Left renal cortex interstitium (tissue), 4 donors: ENCODE measurements at places on chromosomes 7 and 10. TPM values are rescaled to one million over a fixed set of nuclear protein-coding genes. Genes with fewer than 3 reads are reported as not detected.

GRCh38 chr10:62162261-62162981, 106.2 kb downstream of the RTKN2 start:
- DNase-seq: no peak

- no peak for DNase-seq
These were observed 82.9 kb upstream of the ANLN start for GRCh38 chr7:36306722-36307121.

DNA sequence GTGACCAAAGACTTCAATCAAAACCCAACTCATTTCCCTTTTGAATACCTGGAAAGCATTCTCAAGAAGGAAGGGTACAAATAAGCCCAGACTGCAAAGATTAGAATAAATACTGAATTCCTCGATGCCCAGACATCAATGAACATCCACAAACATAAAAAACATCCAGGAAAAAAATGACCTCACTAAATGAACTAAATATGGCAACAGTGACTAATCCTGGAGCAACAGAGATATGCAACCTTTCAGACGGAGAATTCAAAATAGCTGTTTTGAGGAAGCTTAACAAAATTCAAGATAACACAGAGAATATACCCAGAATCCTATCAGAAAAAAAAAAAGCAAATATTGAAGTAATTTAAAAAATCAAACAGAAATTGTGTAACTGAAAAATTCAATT, 43.2 kb downstream of the PCLO start:
- no peak for DNase-seq

DNA sequence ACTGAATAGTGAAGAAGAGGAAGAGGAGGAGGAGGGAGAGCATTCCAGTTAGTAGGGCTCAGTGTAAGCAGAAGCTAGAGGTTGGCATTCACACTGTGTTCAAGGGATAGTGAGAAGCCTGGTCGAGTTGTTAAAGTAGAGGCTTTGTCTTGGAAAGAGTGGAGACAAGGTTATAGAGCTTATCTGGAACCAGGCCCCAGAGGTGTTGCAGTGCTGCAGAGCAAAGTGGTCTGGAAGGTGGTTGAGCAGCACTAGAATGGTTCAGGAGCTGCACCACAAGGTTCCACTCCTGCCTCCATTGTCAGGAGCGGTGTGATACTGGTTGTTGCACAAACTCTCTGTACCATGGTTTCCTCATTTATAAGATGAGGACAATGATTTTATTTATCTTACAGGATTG, 8.8 kb upstream of the PCGF5 start:
- DNase-seq: no peak

DNA sequence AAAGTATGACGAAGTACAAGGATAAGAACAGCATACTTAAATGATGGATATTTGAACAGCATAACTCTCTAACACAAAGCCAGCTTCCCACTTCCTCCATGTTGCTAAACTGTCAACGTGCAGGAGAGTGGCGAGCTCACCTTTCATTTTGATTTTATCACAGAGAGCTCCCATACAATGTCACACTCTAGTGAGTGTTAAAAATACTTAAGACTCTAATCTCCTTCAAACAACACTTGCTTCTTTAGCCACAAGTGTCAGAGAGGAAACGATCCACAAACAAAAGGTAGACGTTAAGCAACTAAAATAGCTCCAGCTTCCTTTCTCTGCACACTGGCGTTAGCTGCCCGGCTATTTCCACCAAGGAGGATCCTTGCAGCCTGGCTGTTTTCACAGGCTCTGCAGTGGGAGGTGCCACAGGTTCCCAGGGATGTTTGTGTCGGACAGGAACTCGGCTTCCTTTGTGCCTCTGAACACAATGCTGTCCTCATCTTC, 194.6 kb downstream of the COBL start:
- no peak for DNase-seq

GRCh38 chr7:81960026-81960425, 190.2 kb upstream of the HGF start:
- no peak for DNase-seq

DNA sequence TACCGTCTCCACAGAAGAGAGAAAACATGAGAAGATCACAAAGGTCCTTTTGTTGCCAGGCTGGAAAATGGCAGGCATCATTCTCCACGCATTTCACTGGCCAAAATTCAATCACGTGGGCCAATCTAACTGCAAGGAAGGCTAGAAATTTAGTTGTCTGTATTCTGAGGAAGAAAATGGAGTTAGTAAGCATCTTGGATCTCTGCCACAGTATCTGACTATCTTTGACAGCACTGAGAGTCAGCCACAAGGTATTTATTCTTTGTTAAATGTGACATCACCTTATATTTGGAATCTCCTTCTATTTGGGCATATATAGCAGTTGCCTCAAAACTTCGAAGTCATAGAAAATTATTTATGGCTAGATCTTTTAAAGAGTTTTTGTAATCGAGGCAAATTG, 213.9 kb downstream of the NSUN6 start:
- DNase-seq: no peak

DNA sequence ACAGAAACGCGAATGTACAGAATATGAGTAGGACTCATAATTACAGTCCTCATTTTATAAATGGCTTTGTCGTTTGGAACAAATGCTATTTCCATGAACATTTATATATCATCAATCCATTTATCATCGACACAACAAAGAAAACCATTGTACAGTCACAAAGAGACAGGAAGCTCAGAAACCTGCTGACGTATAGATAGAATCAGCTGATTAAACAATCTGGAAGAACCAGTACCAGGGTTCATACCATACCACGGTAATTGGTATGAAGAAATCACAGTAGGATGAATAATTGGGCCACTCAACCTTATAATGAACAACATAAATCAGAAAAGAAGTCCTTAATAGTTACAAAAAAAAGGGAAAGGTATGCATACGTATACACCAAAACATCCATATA, 295.0 kb downstream of the PARD3 start:
- no peak for DNase-seq

- DNase-seq: no peak
These were observed 191.1 kb upstream of the ADO start for GRCh38 chr10:62613424-62613823.

GRCh38 chr10:96656839-96657238, 63.5 kb downstream of the PIK3AP1 start:
- DNase-seq: no peak

DNA sequence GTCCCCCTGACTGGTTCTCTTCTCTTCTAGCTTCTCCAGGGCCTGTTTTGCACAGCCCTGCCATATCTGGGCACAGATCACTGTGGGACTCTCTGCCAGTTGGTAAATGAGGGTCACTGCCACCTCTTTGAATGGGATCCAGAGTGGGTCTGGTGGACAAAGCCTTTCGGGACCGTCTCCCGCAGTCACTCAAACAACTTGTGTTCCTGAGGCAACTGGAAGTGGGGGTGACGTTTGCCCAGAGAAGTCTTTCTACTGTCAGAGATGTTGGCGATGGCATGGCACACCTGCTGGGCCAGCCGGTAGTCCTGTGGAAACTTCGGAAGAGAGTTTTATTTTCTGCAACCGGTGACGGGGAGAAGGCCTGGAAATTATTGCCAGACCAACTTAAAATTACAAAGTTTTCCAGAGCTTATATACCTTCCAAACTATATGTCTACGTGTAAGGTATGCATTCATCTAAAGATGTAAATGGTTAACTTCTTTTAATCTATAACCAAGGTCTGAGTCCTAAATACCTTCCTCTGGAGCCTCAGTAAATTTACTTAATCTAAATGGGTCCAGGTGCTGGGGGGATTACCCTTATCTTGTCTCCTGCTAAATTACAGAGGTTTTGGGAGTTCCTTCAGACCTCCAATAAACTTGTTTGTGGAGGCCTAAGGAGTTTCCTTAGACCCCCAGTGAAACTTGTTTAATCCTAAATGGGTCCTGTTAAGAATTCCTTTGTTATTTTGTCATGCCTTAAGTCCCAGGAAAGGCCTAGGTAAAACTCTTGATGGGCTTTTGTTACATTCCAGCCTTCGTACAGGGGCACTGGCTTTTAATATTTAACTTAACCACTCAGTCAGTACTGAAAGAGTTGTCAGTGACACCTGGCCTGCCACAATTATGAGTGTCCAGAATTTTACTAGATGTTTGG, 94.0 kb downstream of the NPSR1 start:
- no peak for DNase-seq

DNA sequence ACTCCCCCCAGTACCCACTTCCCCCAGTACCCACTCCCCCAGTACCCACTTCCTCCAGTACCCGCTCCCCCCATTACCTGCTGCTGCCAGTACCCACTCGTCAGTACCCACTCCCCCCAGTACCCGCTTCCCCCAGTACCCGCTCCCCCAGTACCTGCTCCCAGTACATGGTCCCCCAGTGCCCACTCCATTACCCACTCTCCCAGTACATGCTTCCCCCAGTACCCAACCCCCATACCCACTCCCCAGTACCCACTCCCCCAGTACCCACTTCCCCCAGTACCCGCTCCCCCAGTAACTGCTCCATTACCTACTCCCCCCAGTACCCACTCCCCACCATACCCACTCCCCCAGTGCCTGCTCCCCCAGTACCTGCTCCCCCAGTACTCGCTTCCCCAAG, 550.6 kb downstream of the DNAJB6 start:
- DNase-seq: no peak

DNA sequence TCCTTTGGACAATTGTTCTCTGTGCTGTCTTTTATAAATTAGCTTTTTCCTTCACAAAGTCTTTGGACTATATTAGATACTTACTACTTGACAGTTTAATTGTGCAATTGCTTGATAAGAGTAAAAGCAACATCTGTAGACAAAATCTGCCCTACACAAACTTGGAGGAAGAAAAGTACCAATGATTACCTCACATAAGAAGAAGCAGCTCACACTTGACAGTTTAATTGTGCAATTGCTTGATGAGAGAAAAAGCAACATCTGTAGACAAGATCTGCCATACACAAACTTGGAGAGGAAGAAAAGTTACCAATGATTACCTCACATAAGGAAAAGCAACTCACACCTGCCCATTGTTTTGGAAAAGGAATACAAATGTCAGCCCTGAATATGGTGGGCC, 17.1 kb upstream of the SCIN start:
- no peak for DNase-seq

DNA sequence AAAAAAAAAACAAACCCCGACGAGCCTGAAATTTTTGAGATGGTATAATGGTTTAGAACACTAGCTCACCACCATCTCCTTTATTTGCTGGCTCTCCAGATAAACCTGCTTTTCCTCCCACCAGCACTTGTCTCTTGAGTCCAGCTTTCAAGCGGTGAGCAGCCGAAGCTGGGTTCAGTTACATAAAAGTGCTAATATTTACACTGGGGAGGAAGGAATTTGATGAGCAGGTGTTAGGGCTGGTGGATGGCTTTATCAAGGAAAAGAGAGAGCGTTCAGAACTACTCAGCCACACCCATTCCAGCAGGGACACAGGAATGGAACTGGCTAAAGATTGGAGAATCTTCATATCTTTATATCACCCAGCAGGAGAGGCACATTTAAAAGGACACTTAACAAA, 6.6 kb upstream of the CALML3 start:
- DNase-seq: no peak

GRCh38 chr7:15326044-15326644, 235.7 kb downstream of the AGMO start:
- peak; percentile 16 for DNase-seq

DNA sequence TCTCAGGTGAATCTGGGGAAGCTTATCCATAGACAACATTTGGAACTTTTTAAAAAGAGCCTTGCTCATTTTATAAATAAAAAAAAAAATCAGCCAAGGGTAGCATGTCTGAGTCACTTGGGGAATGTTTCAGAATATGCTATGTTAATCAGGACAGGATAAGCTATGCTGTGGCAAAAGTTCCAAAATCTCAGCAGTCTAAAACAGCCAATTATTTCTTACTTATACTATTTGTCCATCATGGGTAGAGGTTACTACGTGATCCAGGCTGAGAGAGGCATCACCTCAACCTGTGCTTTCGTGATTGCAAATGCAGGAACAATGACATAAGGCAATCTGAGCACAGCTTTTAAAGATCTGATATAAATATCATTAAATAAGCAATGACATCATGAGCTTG, 6.5 kb downstream of the SLC13A1 start:
- no peak for DNase-seq

GRCh38 chr10:122157451-122157850, 113.6 kb upstream of the BTBD16 start:
- DNase-seq: no peak

- DNase-seq: no peak
These were observed 251.4 kb upstream of the HABP2 start for GRCh38 chr10:113301342-113301984.

- DNase-seq: no peak
These were observed 938 bp upstream of the TCTN3 start for GRCh38 chr10:95694665-95695064.

GRCh38 chr10:23344241-23344841, at the start of gene C10orf67:
TSS of gene C10orf67 (minus strand) at chr10:23344797. CDS start at chr10:23344774, 23 bp downstream.
- no peak for DNase-seq

DNA sequence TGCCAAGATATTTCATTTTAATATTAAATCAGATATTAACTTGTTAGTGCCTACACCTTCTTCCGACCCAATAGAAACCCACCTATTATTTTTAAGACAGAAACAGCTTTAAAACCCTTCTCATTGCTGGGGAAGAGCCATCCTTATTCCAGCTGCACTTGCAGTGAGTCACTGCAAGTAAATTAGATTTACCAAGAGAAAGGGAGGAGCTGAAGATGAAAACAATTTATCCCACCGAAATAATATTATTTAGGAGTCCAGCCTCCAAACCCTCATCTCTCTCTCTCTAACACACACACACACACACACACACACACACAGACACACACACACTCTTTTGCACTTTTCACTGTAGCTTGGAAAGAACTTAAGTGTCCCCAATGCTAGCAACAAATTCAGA, 26.9 kb downstream of the TWIST1 start:
- no peak for DNase-seq

DNA sequence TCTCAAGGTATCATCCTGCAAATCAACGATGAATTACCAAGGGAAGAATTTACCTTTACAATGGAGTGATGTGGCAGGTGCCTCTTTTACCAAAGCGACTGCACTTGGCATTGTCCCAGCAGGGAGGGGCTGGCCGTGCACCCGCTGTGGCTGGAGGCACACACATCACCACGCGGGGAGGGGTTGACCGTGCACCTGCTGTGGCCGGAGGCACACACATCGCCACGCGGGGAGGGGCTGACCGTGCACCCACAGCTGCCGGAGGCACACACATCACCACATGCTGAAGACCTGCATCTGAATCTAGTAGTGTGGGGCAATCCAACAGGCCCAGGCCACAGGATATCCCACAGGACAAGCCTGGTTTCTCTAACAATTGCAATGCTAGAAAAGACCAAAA, 493.5 kb downstream of the DNAJB6 start:
- DNase-seq: no peak

- no peak for DNase-seq
These were observed 100.9 kb downstream of the PODXL start for GRCh38 chr7:131455546-131455945.

- DNase-seq: peak; percentile 19
These were observed 1.8 kb downstream of the SEPTIN7 start for GRCh38 chr7:35802649-35803048.

Gene SRRM3
- polyA plus RNA-seq: 1.0 TPM

Gene GCK
- 4.1 TPM for polyA plus RNA-seq

Gene GHRHR
- 0.41 TPM for polyA plus RNA-seq

Gene SLC39A12
- polyA plus RNA-seq: not detected

Gene ABLIM1
- 85.7 TPM for polyA plus RNA-seq

Gene GOT1
- polyA plus RNA-seq: 73.5 TPM

Gene TES
- 84.2 TPM for polyA plus RNA-seq

Gene INSYN2A
- 7.6 TPM for polyA plus RNA-seq

Gene PTPN20
- polyA plus RNA-seq: 3.9 TPM
